ENCODE measurements at places on chromosomes 16 and 17.

DNA sequence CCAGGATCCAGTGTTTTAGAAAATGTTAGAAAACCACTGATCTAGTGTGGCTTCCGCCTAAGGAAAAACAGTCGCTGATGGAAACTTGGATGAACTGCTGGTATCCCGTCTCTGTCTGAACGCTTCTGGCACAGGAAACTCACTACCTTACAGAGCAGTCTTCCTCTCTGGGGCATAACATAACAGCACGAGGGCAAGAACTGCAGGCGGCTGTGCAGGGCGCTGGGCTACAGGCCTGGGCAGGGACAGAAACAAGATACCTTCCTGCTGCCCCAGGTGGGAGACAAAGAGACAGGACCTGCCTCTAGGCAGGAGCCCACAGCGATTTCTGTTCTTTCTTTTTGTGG, 10.5 kb downstream of the MXRA7 start:
- no peak for DNase-seq

GRCh38 chr16:20844588-20844987, 38.3 kb downstream of the REXO5 start:
- no peak for DNase-seq

DNA sequence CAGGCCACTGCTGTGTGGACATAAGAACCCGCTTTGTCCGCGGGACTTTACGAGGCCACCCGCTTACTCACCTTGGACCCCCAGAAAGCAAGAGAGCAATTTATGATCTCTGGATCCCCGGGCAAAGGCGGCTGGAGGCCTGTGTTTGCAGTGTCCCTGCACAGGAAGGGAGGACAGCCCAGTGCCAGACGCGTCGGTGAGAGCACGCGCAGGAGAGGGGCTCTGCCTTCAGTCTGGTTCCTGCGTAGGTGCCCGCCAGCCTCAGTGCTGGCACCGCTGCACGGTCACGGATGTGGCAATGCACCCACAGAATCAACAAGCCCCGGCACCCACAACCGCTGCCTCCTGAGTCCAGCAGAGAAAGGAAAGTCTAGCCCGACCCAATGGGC, 248.4 kb downstream of the C16orf95 start:
- no peak for DNase-seq

GRCh38 chr17:64728041-64728695, 66.1 kb upstream of the SMURF2 start:
- DNase-seq, result no peak

- no peak for DNase-seq
These were observed 127.8 kb downstream of the HS3ST3B1 start for GRCh38 chr17:14428648-14429029.

DNA sequence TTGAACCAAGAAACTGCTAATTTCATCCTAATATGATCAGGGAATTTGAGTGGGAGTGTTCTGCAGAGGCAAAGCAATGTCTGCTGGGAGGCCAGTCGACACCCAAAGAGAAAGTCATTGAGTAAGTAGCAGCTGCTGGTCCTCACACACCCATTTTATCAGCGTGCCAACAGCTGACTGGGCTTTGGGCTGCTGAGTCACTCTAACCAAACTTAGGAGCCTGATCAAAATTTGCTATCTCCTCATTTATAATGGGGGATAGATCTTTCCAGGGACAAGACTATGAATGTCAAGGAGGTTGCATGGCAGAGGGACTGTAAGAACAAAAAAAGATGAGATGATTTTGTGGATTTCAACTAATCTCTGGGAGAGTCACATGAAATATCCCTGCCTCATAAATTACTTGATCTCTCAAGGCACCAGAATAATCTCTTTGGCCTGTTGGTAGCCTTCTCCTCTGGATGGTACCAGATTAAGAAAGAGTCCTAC, 32.9 kb downstream of the CPSF4L start:
- no peak for DNase-seq

- no peak for DNase-seq
These were observed 37.9 kb downstream of the SLFN12L start for GRCh38 chr17:35499548-35499947.

Data from stimulated activated CD4-positive, alpha-beta T cell treated with anti-CD3 and anti-CD28 coated beads, Interleukin-2, amount 100 ng/mL, for 48 hours (primary cell).